ENCODE measurements at places on chromosomes 7 and 10.

- no peak for DNase-seq
These were observed 24.1 kb downstream of the TAX1BP1 start for GRCh38 chr7:27763983-27764508.

GRCh38 chr10:34655286-34656170 lies 159.6 kb downstream of the PARD3 start:
- no peak for DNase-seq

DNA sequence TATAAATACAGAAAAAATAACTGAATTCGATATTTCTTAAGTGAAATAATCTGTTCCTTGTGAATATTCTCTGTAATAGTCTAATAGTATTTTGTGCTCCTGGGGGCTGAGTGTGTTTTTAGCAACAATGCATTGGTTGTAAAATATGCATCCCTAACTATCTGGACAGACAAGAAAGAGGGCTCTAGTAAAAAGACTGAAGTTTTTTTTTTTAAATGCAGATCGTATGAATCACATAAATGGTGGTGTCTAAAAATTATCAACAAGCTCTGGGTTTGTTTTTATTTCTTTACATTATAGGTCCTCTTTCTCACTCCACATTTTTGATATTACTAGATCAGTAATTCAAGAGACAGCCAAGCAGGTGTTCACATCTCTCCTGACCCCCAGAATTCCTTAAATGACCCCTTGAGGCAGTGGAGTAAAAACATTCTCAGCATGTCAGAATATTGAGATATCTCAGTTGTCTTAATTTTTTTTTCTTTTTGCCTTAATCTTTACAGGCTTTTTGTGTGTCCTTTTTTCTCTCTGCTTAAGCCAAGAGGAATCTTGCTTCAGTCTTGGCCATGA lies 18.2 kb downstream of the ARID5B start:
- no peak for DNase-seq

DNA sequence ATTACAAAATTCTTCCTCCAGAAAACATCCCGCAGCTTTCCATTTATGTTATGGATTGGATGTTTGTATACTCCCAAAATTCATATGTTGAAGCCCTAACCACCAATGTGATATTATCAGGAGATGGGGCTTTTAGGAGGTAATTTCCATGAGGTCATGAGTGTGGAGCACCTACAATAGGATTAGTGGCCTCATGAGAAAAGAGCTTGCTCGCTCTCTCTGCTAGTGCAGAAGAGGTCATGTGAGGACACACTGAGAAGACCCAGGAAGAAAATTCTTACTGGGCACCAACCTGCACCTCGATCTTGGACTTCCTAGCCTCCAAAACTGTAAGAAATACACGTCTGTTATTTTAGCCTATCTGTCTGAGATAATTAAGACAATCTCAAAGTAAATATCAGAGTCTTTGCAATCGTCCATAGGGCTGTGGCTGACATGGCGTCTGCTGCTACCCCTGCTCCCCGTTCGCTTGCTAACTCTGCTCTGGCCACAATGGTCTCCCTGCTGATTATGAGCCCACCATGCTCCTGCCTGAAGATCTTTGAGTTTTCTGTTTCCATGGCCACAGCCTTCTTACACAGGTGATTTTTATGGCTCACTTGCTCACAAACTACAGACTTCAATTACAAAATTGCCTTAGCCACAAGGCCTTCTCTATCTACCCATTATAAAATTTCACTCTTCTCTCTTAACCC lies 333.3 kb downstream of the CACNA2D1 start:
- no peak for DNase-seq

GRCh38 chr10:122638106-122638505 lies 61.5 kb downstream of the C10orf120 start:
- DNase-seq, result no peak

GRCh38 chr7:69934144-69934903 lies 336.0 kb downstream of the AUTS2 start:
- DNase-seq, result no peak

DNA sequence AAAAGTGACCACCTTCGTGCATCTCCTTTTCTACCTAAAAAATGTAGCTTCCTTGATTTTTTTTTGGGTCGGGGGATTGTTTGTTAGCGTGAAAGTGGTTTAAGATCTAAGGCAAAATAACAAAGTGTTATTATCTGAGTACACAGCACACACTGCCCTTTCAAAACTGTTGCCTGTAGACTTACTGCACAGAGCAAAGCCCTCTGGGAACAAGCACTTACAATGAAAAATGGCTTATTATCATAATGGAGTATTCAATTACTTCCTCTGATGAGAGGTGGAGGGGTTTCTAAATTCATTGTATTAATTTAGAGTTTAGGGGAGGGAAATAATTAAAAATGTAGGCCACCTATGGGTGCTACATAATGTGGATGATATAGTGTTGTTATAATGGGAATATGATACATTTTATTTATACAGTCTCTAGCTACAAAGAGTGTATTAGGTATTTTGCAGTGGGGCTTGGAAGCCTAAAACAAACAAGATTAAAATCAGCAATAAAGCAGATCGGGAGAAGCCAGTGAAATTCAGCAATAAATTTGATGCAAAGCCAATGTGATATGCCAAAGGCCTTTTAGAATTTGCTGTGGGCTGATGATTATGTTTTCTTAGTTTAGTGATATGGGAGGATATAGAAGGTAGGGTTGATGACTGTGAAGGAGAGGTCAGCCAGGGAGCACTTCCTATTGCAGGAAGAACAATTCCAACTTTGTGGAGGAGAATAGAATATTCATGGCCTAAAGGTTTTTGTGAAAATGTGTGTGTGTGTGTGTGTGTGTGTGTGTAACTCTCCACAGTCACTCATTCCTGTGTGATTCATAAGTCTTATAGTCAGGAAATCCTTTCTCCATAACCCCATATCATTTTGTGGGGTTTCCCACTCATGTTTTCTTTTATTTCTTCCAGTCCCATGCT lies 17.7 kb upstream of the EXOC4 start:
- DNase-seq, result no peak

DNA sequence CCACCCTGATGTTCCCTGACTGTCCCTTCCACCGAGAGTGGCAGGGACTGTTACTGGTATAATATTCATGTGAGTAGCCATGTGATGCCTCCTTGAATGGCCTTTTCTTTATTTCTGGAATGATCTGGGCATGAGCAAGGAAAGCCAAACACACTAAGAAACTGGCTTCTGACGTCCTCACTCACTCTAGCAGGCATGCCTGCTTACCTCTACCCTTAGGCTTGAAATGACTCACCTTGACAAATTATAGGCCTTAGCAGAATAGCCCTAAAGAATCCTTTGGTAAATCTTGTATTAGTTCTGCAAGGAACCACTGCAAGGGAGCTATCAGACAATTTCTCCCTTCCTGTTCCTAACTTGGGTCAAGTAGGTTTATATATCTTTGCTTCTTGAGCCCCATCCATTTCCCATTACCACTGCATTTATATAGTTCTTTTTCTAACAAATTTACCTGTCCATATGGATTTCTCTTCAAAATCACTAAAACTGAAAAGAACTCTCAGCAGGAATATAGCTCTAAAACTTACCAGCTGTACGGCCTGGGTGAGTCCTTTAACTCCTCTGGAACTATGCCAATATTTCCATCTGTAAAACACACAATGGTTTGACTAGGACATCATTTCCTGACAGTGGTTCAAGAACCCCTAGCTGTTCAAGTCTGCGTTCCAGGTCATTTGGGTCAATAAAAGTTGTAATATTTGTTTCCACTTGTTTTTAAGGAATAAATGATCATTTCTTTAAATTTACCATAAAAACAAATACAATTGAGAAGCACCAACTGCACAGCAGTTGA lies 13.0 kb upstream of the NDUFA5 start:
- DNase-seq, result no peak

DNA sequence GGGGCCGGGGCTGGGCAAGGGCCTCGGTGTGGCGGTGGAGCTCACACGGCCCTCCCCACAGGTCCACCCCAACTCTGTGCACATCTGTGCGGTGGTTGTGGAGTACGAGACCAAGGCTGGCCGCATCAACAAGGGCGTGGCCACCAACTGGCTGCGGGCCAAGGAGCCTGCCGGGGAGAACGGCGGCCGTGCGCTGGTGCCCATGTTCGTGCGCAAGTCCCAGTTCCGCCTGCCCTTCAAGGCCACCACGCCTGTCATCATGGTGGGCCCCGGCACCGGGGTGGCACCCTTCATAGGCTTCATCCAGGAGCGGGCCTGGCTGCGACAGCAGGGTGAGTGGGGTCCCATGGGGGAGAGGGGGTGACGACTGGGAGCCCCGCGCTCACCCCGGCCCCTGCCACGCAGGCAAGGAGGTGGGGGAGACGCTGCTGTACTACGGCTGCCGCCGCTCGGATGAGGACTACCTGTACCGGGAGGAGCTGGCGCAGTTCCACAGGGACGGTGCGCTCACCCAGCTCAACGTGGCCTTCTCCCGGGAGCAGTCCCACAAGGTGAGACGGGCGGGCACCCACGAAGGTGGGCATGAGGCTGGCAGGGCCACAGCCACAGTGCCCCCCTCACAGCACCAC lies 8.8 kb downstream of the TMEM120A start:
- DNase-seq, result no peak

DNA sequence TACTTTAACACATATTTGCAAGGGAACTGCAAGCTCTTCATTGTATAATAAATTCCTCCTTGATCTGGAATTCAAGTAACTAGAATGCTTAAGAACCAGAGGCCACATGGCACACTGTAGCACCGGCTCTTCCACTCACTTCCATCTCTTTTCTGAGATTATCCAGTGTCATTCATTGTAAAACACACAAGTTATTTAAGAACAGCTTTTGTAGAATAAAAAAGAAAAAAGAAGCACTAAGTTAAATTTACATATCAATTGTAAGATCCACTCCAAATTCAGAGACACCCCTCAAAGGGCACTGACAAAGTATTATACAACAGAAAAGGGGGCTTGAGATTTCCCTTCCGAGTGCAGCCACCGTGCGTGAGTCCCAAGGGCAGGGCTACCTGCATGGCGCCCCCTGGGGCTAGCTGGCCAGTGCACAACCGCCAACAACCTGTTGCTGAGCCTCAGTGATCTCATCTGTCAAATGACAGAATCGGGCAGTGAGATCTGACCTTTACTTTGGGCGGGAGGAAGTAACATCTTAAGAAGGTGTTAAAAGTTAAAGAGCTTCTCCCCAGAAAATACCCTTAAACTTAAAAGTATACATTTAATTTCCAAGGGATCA lies 12.5 kb downstream of the GLI3 start:
- no peak for DNase-seq

DNA sequence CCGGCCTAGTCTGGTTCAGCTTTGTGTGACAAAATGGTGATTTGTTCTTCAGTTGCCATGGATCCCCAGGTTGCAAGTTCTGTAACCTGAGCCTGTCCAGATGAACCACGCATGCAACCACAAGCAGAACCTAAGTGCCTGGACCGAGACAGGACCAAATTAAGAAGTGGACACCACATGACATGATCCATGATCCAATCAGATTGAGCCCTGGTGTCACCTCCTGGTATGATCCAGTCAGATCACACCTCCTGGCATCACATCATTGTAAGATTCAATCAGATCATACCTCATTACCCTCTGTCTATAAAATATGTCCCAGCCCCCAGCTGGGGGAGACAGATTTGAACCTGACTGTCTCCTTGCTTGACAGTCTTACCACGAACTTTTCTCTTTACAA lies 70.0 kb downstream of the MALSU1 start:
- no peak for DNase-seq

DNA sequence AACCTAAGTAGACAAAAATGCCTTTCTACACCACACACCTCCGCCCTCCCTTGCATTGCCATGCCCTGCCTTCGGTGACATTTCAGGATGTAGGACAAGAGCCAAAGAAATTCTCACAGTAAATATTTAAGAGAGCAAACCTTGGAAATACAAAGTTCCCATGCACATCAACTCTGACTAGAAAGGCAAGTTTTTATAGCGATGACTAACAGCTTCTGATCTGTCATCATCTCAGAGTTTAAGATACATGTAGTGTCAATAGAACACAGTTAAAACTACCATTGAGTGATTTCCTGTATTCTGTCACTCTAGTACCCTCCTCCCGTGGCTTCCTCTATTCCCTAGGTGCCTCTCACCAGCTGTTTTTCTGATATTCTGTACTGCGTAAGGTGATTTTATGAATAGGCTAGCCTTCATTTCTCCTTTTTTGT lies 20.7 kb downstream of the SLC16A9 start:
- DNase-seq, result no peak

GRCh38 chr7:155797262-155798250 lies 14.7 kb downstream of the SHH start:
- DNase-seq, result no peak

- DNase-seq, result no peak
These were observed 75.9 kb downstream of the FAM204A start for GRCh38 chr10:118266098-118266748.

- no peak for DNase-seq
These were observed 170.9 kb upstream of the SMIM30 start for GRCh38 chr7:113289140-113289740.

- no peak for DNase-seq
These were observed 23.0 kb upstream of the IGFBP3 start for GRCh38 chr7:45944058-45944457.

DNA sequence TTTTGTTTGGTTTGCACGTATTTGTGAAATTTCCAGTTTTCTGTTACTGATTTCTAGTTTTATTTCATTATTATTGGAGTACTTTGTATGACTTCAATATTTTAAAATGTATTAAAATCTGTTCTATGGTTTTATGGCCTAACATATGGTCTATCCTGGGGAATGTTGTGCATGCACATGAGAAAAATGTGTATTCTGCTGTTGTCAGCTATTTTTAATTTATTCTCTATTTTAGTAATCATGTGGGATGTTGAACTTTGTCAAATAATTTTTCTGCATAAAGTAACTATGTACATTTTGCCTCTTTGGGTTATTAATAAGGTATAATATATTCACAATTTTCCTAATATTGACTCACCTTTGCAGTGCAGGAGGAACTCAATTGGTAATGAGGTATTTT lies 46.7 kb downstream of the EBLN1 start:
- DNase-seq, result no peak

GRCh38 chr7:68250143-68250542 lies 1253.5 kb downstream of the TYW1 start:
- no peak for DNase-seq

DNA sequence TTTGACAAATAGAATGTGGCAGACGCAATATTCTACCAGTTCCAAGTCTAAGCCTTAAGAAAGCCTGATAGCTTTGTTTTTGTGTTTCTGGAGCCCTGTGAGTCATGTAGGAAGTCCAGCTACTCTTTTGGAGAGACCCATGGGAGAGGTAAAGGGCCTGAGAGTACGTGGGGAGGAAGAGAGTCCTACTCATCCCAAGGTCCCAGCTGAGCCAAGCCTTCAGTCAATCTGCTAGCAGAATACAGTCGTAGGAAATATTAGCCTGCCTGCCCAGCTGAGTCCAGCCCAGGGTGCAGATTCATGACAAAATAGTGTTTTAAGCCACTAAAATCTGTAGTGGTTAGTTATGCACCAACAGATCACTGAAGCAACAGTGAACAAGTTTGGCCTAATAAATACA lies 9.0 kb upstream of the GNA12 start:
- no peak for DNase-seq

DNA sequence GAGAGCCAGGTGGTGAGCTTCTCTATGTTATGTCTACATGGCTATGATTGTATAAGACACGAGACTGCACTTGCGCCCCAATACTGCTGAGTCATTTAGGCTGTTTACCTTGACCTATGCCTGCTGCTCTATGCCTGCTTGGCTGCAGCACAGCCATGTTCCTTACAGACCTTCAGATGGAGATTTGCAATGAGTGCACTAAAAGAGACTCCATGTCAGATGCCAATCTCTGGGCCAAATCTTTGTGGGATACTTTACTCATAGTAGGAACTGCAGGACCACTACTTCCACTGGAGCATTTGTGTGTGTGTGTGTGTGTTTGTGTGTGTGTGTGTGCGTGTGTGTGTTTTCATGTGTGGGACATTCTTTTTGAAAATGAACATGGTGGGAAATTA lies 50.0 kb upstream of the KMT2E start:
- DNase-seq, result no peak

Data from stimulated activated CD8-positive, alpha-beta memory T cell treated with anti-CD3 and anti-CD28 coated beads, Interleukin-4, amount 100 ng/mL, for 24 hours (primary cell).